GM12891 (cell line): ENCODE measurements at places on chromosomes 16 and 17.

DNA sequence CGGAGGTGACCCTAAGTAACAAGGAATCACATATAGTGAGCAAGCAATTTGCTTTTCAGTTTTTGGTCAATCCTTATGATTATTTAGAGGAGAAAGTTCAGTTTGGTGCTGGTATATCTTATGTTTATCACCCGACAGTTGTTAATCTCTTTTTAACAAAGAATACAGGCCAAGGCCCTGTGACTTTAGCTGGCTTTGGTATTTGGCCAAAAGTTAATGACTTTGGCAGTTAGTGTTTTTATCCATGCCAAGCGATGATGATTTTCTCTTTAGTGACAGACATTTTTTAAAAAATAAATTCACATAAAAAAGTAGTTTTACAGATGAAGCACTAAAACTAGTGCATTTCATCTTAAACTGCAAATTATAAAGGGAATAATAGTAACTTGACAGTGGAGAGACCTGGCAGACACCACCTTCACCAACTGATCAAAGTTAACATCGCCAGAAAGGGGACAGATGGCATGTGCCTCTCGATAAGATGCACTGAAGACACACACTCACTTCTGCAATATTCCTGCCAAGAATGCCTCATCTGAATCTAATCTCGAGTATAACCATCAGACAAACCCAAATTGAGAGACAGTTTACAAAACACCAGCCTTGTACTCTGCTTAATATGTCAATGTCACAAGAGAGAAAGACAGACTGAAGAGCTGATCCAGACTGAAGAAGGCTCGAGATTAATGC, 6.9 kb downstream of the DEXI start:
- no peak for DNase-seq

DNA sequence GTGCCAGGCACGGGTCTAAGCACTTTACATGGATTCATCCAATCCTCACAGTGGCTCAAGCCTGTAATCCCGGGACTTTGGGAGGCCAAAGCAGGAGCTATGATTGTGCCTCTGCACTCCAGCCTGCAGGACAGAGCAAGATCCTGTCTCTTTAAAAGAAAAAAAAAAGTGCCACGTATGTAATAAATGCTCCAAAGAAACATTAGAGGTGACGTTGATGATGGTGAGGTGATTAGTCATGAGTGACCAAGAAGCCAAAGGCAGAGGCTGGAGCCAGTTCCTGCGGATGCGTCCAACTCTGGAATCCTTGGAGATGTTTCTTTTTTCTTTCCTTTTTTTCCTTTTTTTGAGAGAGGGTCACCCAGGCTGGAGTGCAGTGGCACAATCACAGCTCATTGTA, 59.4 kb upstream of the SIAH1 start:
- no peak for DNase-seq

DNA sequence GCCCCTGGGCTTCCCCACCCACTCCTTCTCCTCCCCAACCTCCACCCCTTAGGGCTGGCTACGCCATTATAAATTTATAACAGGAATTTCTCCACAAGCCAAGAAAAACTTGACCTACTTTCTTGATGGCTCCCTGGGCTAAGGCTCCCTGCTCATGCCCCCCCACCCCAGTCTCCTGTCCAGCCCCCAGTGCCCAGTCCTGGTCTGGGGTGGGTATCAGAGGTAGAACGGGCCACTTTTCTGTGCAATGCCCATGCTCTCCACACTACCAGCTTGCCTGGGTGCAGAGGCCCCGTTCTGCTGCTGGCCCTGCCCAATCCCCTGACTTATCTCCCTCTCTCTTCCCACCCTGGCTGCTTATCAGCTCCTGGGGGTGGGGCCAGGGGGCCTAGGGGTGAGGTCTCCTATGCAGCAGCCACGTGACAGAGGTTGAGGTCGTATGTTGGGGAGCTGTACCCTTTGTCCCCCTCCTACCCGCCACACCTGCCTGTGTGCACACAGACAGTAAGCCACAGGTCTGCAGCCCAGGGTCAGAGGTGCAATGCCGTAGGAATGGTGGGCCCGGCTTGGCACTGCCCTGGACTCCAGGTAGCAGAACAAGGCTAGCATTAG, 10.1 kb downstream of the THRA start:
- no peak for DNase-seq

- no peak for DNase-seq
Measured at GRCh38 chr17:41624208-41625101, at the start of gene KRT17. Gene KRT17, minus strand, starts transcription at chr17:41624575. Its CDS starts 66 bp downstream, at chr17:41624509.

DNA sequence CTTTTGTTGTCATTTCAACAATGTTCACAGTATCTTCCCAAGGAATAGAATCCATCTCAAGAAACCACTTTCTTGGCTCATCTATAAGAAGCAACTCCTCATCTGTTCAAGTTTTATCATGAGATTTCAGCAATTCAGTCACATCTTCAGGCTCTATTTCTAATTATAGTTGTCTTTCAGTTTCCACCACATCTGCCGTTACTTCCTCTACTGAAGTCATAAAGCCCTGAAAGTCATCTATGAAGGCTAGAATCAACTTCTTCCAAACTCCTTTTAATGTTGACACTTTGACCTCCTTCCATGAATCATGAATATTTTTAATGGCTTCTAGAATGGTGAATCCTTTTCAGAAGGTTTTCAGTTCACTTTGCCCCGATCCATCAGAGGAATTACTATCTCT, 102.1 kb downstream of the CDH13 start:
- DNase-seq = no peak

DNA sequence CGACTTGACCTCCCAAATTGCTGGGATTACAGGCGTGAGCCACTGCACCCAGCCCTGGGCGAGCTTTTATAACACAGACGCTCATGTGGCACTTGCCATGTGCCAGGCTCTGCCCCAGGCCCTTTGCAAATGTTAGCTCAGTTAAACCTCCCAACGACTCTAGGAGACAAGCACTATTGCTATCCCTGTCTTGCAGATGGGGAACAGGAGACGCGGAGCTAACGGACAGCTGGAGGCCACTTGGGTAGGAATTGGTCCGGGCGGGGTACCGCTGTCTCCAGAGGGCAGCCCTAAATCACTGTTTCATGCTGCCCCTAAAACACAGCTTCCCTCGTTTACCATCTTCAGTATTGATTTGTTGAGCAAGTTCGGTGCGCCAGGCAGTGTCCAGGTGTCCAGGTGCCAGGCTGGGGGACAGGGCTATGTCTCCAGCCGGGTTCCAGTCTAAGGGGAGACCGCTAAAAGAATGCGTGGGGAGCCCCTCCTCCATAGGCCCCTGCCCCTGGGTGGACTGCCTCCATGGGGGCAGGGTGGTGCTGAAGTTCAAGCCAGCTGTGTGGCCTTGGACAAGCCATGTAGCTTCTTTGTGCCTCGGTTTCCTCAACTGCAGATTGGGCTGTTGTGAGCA, 23.7 kb downstream of the TMEM235 start:
- DNase-seq = no peak

DNA sequence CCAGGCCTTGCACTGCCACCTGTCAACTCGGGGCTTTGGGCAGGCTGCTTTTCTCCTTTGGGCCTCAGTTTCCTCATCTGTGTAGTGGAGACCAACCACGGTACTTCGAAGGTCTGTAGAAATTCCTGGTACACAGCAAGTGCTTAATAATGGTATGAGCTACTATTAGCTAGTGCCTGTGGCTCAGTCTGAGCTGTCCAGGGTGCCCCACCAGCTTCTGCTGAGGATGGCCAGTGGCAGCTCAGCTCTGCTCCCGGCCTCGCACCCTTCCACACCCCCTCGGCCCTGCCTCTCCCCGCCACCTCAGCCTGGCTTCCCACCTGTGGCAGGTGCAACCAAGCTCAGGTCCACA, 26.2 kb upstream of the PLCG2 start:
- DNase-seq = no peak
